Subcutaneous adipose tissue (tissue), 4 donors: ENCODE measurements at places on chromosomes 12 and 14. TPM values are rescaled to one million over a fixed set of nuclear protein-coding genes. Genes with fewer than 3 reads are reported as not detected.

The ANO2 gene
- 30.3 TPM for total RNA-seq

The LIN7A gene
- total RNA-seq = 12.1 TPM

The HOXC11 gene
- total RNA-seq = 0.38 TPM

The FAM181A gene
- total RNA-seq = not detected

The PAWR gene
- total RNA-seq = 17.8 TPM

The SCN8A gene
- 0.49 TPM for total RNA-seq

The SSTR1 gene
- total RNA-seq = not detected

The TTC9 gene
- 0.38 TPM for total RNA-seq

The TSPAN8 gene
- 4.7 TPM for total RNA-seq

The PPM1H gene
- 2.6 TPM for total RNA-seq

The PIWIL1 gene
- total RNA-seq = not detected

The HOXC9 gene
- 11.9 TPM for total RNA-seq
